ENCODE measurements at places on chromosomes 11 and 22.

- no peak overlapping the region for H3K4me3 ChIP-seq
- no peak overlapping the region for H3K27ac ChIP-seq
- no peaks in the 10 kb centered on the region for H3K4me1 ChIP-seq
These were observed 4.4 kb downstream of the MRGPRE start for GRCh38 chr11:3227568-3228444.

DNA sequence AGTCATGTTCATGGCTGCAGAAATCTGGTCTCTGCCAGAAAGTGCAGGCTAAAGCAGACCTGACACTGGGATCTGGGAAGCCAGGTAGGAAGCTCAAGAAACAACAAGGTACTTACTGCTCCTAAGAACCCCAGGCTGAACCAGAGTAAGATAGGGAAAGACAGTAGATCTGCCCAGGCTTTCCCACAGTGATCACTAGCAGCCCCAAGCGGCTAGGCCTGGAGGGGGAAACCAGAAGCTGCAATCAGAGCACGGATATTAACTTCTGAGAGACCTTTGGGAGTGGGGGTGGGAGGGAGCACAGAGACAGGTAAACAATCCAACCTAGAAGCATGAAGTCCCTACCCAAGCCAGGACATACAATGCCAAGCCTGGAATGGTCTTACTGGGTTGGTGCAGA is 135.2 kb upstream of the C11orf58 start:
- no peak overlapping the region for H3K27ac ChIP-seq
- no peaks in the 10 kb centered on the region for H3K36me3 ChIP-seq
- DNase-seq: no peak
- no peak overlapping the region for H3K4me3 ChIP-seq

DNA sequence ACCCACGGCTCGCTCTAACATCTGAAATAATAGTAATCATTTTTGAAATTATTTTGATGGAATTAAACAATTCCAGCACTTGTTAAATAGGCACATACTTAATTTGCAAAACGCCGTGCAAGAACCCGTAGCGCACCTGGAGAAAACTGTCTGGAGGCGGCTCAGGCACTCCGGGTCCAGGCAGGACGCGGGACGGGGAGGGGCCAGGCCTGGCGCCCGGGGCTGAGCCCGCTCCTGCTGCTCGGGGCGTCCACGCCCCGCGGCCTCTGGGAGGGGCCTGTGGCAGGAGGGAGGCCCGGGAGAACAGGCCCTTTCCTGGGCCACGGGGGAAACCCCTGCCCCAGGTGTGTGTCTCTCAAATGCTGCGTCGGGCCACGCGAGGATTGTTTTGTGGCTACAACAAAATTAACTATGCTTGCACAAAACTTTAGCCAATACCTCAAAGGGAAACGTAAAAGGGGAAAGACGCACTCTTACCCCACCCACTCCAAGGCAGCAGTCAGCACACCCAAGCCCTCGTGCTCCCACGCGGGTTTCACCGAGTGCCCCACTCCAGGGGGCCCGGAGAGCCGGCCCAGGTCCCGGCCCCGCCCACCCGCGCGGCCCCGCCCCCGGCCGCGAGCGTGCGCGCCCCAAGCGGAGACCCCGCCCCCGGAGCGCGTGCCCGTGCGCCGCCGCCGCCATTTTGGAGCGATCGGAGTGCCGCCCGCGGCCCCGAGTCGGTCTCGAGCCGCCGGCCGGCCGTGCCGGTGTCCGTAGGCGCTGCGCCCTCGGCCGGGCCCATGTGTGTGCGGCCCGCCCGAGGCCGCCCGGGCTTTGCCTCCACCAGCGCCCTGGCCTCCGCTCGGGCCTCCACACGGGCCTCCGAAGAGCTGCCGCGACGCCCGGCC is at the start of gene PPP6R2:
Gene PPP6R2 (plus strand): TSS at position 677 of the 890 bp plus-strand sequence. CDS start 50,582 bp downstream, outside the sequence.
- no peaks in the 10 kb centered on the region for H3K27me3 ChIP-seq
- H3K4me1 ChIP-seq: no peaks in the 10 kb centered on the region
- no peak for DNase-seq
- peak within 1 kb of the TSS; percentile 79 for H3K27ac ChIP-seq
- 0 out of 2 replicates have a peak, but pooled peaks cover 3% of the 10 kb centered on the region for H3K36me3 ChIP-seq
- peak within 1 kb of the TSS; percentile 100 for H3K4me3 ChIP-seq

DNA sequence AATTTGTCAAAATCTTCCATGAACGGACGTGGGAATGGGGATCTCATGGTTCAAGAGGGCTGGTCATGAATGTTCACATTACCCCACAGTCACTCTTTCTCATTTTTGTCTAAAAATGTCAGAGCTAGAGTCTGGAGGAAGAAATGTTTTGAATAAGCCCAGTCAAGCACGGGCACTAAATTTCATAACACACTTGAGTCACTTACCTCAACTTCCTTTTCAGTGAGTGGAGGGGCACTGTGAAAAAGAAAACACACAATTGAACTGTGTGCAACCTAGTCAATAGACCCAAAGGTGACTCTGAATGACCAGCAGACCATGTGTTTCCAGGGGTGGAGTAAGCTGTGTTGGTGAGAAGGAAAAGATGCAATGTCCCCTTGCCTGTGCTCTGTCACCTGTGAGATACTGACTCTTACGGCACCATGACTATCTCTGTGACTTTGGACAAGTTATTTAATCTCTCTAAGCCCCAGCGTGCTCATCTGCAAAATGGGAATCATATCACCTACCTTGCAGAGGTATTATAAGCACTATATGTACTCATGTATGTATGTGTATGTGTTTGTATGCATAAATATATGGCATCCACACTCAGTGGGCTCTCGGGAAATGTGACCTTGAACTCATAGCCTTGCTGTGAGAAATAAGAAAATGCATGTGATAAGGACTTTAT is 38.2 kb upstream of the LYVE1 start:
- no peaks in the 10 kb centered on the region for H3K27me3 ChIP-seq
- H3K36me3 ChIP-seq: no peaks in the 10 kb centered on the region
- H3K4me1 ChIP-seq: peaks cover 16% of the 10 kb centered on the region
- no peak overlapping the region for H3K4me3 ChIP-seq
- H3K27ac ChIP-seq: no peak overlapping the region
- no peak for DNase-seq

- H3K36me3 ChIP-seq: no peaks in the 10 kb centered on the region
- H3K27ac ChIP-seq: no peak overlapping the region
- no peak for DNase-seq
- no peaks in the 10 kb centered on the region for H3K27me3 ChIP-seq
- H3K4me1 ChIP-seq: no peaks in the 10 kb centered on the region
These were observed 73.7 kb upstream of the OR4B1 start for GRCh38 chr11:48142889-48143288.

GRCh38 chr22:19800761-19801244 is 40.2 kb downstream of the TBX1 start:
- H3K4me1 ChIP-seq: peaks cover 14% of the 10 kb centered on the region
- no peaks in the 10 kb centered on the region for H3K36me3 ChIP-seq
- H3K4me3 ChIP-seq: no peak overlapping the region

- H3K36me3 ChIP-seq: no peaks in the 10 kb centered on the region
- DNase-seq: no peak
- H3K4me1 ChIP-seq: no peaks in the 10 kb centered on the region
- H3K27ac ChIP-seq: no peak overlapping the region
- H3K27me3 ChIP-seq: no peaks in the 10 kb centered on the region
These were observed 9.7 kb upstream of the MS4A2 start for GRCh38 chr11:60078745-60079144.

DNA sequence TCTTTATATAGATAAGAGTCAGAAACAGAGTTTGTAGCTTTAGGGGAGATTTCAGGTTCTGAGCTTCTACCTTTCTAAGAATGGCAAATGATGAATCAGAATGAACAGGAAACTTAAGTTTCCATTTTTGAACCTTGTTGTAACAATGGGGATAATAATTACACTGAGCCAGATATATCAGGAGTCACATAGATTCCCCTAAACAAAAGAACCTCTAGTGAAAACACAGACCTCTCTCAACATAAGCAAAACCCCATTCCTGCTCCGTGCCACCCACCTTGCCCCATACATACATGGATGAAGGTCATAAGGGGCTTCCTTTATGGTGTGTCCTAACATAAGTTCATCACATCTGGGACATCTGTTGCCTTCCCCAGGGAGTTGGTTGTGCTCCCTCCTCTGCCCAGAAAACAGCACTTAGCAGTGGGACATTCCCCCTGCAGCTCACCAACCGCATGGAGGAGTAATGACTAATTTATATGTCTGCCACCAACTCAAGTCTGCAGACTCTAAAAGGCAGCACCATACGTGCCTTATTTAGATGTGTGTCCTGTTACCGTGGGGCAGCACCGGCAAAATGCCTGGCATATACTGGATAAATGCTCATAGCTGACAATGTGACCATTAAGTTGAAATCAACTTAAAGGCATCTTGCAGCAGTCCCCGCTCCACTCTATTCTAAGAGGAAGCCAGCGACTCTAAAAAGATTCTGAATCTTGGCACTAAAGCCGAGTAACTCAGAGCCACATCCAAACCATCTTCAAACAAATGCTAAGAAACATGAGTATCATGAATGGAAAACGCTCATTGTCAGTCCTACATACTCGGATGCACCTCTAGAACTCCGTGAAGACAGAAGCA is 8.0 kb downstream of the JAML start:
- H3K27ac ChIP-seq: no peak overlapping the region
- DNase-seq: no peak
- no peaks in the 10 kb centered on the region for H3K27me3 ChIP-seq
- H3K4me1 ChIP-seq: no peaks in the 10 kb centered on the region
- no peak overlapping the region for H3K4me3 ChIP-seq
- no peaks in the 10 kb centered on the region for H3K36me3 ChIP-seq

- H3K4me1 ChIP-seq: no peaks in the 10 kb centered on the region
- H3K27ac ChIP-seq: no peak overlapping the region
- no peaks in the 10 kb centered on the region for H3K27me3 ChIP-seq
- H3K36me3 ChIP-seq: no peaks in the 10 kb centered on the region
- DNase-seq: no peak
These were observed 22.2 kb downstream of the IL10RA start for GRCh38 chr11:118008271-118008911.

- DNase-seq: no peak
- no peak overlapping the region for H3K4me3 ChIP-seq
- no peaks in the 10 kb centered on the region for H3K36me3 ChIP-seq
- no peaks in the 10 kb centered on the region for H3K27me3 ChIP-seq
- no peaks in the 10 kb centered on the region for H3K4me1 ChIP-seq
These were observed 10.4 kb downstream of the CHRDL2 start for GRCh38 chr11:74720596-74721478.

- H3K27me3 ChIP-seq: no peaks in the 10 kb centered on the region
- peak overlapping the region; percentile 84 for H3K27ac ChIP-seq
- peaks cover 31% of the 10 kb centered on the region for H3K4me1 ChIP-seq
- peak overlapping the region; percentile 87 for H3K4me3 ChIP-seq
- DNase-seq: no peak
- peaks cover 54% of the 10 kb centered on the region for H3K36me3 ChIP-seq
These were observed 15.6 kb upstream of the WDR74 start for GRCh38 chr11:62854825-62855570.

DNA sequence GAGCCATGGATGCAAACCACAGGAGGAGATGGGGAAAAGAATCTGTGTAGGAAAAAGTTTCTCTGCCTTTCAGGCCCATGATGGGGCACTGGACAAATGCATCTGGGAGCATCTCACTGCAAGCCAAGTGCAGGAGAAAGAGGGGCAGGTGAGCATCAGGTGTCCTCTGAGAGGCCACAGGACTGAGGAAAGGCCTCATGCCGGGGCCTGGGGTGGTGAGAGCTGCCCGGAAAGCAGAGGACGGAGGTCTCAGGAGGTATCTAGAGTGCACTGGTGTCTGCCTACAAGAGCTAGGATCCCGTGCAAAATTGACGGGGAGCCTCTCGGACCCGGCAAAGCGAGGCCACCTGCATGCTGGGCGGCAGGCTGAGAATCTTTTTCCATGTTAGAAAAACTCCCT is 73.9 kb downstream of the CTTN start:
- no peaks in the 10 kb centered on the region for H3K27me3 ChIP-seq
- no peaks in the 10 kb centered on the region for H3K36me3 ChIP-seq
- no peaks in the 10 kb centered on the region for H3K4me1 ChIP-seq
- no peak for DNase-seq

- H3K27ac ChIP-seq: no peak overlapping the region
- H3K27me3 ChIP-seq: peaks cover 5% of the 10 kb centered on the region
- no peaks in the 10 kb centered on the region for H3K4me1 ChIP-seq
- DNase-seq: no peak
- no peak overlapping the region for H3K4me3 ChIP-seq
These were observed 7.1 kb downstream of the PNPLA5 start for GRCh38 chr22:43884600-43885318.

- no peak overlapping the region for H3K4me3 ChIP-seq
- no peaks in the 10 kb centered on the region for H3K4me1 ChIP-seq
- no peaks in the 10 kb centered on the region for H3K27me3 ChIP-seq
- no peak for DNase-seq
These were observed 19.9 kb upstream of the TEF start for GRCh38 chr22:41361716-41362310.

GRCh38 chr11:117483372-117483771 is 155.7 kb downstream of the CEP164 start:
- H3K4me3 ChIP-seq: no peak overlapping the region
- peaks cover 2% of the 10 kb centered on the region for H3K27me3 ChIP-seq
- DNase-seq: no peak
- H3K27ac ChIP-seq: no peak overlapping the region

- H3K27ac ChIP-seq: no peak overlapping the region
- H3K36me3 ChIP-seq: no peaks in the 10 kb centered on the region
- no peak overlapping the region for H3K4me3 ChIP-seq
- H3K4me1 ChIP-seq: no peaks in the 10 kb centered on the region
- H3K27me3 ChIP-seq: no peaks in the 10 kb centered on the region
- DNase-seq: no peak
These were observed 301.8 kb upstream of the MTNR1B start for GRCh38 chr11:92667486-92668152.

- no peaks in the 10 kb centered on the region for H3K4me1 ChIP-seq
- no peak for DNase-seq
- H3K4me3 ChIP-seq: no peak overlapping the region
- no peaks in the 10 kb centered on the region for H3K27me3 ChIP-seq
These were observed 35.3 kb upstream of the POU2AF1 start for GRCh38 chr11:111414267-111414931.

- H3K27me3 ChIP-seq: peaks cover 2% of the 10 kb centered on the region
- no peak overlapping the region for H3K27ac ChIP-seq
- no peaks in the 10 kb centered on the region for H3K36me3 ChIP-seq
- H3K4me1 ChIP-seq: no peaks in the 10 kb centered on the region
- no peak overlapping the region for H3K4me3 ChIP-seq
- DNase-seq: no peak
These were observed 20.6 kb downstream of the LRRC32 start for GRCh38 chr11:76649851-76650372.

DNA sequence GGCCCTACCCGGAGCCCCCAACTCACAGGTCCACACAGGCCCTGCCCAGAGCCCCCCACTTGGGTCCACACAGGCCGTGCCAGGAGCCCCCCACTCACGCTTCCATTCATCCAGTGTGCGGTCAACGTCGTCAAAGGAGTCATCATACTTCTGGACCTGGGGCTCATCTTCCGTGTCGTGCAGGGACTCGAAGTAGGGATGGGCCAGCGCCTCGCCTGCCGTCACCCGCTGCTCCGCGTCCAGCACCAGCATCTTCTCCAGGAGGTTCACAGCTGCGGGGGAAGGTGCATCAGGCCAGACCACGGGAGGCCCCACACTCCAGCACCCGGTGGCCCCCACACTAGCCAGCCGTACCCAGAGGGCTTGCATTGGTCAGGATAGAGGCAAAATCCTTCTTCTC is 4.0 kb upstream of the HDAC10 start:
- no peaks in the 10 kb centered on the region for H3K4me1 ChIP-seq
- no peak overlapping the region for H3K27ac ChIP-seq
- no peak for DNase-seq
- no peaks in the 10 kb centered on the region for H3K27me3 ChIP-seq
- H3K4me3 ChIP-seq: no peak overlapping the region

GRCh38 chr22:27866135-27867084 is 52.6 kb downstream of the PITPNB start:
- peaks cover 74% of the 10 kb centered on the region for H3K36me3 ChIP-seq
- H3K4me1 ChIP-seq: peaks cover 33% of the 10 kb centered on the region
- no peak for DNase-seq
- H3K27ac ChIP-seq: peak overlapping the region; percentile 72

Measured in RWPE2 (cell line).